ENCODE measurements at places on chromosomes 13 and 19.

GRCh38 chr13:73671732-73672131 lies 462.5 kb downstream of the KLF12 start:
- DNase-seq, result no peak

DNA sequence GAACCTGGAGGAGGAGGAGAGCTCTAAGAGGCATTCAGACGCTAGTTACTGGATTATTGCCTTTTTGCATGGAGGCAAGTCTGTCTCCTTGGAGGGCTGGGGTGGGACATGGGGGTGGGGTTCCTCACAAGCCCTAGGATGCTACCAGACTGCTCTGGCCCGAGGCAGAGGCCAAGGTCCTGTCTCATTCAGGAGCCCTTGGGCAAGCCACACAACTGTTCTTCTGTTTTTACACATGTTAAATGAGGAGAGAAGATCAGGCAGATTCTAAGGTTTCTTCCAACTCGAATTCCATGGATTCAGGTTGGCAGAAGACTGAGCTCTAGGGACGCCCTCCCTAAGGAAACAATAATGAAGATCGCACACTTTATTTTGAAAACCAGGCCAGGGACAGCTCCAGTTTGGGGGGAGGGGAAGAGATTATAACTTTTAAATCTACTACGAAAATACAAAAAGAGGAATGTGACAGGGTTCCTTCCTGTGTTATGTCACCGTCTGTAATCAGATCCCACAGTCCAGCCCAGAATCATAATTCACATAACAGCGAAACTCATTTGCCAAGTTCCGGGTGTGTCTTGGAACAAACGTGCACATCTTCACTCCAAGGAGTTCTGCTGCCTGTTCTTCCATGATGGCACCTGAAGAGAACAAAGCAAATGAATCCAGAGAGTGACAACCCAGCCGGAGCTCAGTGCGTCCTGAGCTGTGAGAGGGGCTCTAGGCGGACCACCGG lies 25.2 kb downstream of the IL17D start:
- DNase-seq, result no peak

- DNase-seq, result no peak
Measured at GRCh38 chr13:19085258-19085657, 96.4 kb downstream of the TUBA3C start.

GRCh38 chr13:64538711-64539110 lies 2691.4 kb downstream of the PCDH9 start:
- no peak for DNase-seq

DNA sequence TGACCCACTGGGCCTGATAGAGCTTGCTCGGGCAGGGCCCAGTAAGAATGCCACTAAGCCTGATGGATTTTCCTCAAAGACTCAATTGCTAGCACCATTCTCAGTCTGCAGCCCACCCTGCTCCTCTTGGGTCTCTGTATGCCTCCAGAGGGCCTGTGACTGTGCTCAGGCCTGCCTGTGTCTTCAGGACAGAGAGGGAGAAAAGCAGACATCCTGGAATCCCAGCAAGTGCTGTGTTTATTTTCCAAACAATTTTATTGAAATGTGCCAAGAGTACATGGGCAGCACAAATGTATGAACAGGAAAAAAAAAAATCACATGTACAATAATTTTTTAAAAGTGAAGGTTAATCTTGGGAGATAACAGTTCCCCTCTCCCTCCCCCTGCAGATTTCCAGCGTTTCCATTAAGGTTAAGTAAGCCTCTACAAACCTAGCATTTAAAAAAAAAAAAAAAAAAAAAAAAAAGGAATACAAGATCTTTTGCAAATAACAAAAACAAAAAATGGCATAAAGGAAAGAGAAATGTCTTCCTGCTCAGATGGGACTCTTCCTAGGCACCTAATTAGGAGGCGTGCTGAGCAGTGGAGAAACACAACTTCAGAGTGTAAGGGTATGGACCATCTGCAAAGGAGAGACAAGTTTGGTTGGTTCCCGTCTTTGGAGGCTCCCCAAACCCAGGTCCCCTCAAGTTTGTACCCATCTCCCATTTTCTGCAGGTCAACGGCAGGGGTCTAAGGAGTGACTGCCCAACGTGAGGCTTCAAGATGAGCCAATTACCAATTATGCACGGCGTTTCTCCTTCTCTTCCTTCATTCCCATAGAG lies 4.8 kb upstream of the ECH1 start:
- DNase-seq, result no peak

DNA sequence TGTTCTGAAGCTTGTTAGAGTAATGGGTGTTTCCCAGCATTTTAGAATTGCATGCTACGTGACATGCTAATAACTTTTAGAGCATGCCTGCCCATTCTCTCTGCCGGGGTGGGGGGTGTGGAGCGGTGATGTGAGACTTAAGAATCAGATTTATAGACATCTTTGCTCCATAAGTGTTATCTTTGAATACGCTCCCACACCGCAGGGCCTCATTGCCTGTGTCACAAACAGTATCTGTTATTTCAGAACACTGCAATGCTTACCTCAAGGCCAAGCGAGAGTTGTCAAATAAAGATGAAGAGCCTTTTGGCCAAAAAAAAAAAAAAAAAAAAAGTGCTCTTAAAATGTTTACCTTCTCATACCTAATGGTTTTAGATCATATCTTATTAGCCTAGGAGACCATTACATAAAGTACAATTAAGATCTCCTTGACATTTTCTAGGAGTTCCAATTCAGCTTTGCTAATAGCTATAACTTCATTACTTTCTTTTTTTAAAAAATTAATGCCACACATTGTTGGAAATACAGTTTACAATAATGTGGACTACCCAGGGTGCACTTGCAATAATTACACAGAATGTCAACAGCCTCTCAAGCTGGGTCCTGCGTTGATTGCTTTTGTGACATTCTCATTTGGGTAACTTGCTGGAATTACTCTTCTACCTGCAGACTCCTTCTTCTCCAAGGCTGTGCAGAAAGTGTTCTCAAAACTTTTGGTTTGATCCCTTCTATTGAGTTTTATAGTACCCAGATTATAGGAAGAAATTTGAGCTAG lies 525.3 kb downstream of the KLF12 start:
- no peak for DNase-seq

DNA sequence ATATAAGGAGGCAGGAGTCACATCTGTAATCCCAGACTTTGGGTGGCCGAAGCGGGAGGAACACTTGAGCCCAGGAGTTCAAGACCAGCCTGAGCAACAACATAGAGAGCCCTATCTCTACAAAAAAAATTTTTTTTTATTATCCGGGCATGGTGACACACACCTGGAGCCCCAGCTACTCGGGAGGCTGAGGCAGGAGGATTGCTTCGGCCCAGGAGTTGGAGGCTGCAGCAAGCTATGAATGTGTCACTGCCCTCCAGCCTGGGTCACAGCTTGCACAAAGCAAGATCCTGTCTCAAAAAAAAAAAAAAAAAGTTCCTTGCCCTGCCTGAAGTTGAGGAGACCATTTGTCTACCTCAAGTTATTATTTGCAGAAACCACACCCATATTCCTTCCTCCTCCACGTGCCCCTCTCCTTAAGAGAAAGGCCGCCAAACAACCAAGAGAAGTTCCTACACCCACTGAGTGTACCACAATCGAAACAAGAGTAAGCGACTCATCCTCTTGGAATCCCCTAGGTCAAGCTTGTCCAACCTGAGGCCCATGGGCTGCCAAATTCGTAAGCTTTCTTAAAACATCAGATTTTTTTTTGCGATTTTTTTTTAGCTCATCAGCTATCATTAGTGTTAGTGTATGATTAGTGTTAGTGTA lies 2.2 kb downstream of the ABCC4 start:
- DNase-seq, result no peak

DNA sequence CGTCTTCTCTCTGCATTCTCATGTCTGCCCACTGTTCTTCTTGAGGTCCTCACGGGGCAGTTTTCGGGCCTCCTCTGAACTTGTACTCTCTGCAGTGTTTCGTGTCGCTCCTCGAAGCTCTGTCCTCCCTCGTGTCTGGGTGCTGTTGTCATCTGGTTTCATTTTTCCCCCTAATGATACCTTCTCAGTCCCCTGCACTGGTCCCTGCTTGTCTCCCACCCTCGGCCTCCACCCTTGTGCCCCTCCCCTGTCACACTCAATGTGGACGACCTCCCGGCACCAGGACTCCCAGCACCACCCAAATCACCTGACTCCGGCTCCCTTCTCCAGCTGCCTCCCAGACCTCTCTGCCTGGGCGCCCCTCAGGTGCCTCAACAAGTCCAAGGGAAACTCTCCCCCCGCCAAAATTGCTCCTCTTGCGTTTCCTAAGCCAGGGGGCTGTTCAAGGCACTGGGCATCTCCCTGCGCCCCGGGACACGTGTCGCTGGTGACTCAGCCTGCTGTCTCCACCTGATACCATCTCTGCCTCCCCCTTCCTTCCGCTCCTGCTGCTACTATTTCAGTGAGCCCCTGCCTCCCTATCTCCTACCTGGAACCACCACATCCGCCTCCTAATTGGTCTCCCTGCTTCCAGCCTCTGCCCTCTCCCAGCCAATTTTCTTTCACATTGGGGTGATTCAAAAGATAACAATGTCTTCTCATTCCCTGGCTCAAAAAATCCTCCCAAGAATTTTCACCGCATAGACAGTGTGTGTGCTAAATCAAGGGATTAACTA lies 49.5 kb downstream of the RFX2 start:
- DNase-seq, result no peak

GRCh38 chr13:48831248-48831647 lies 144.5 kb upstream of the FNDC3A start:
- no peak for DNase-seq

GRCh38 chr19:11194656-11195558 lies 2.4 kb downstream of the KANK2 start:
- DNase-seq, result no peak

GRCh38 chr19:30105727-30106126 lies 163.7 kb downstream of the URI1 start:
- no peak for DNase-seq

GRCh38 chr13:32045982-32046785 lies 14.6 kb downstream of the FRY start:
- no peak for DNase-seq

DNA sequence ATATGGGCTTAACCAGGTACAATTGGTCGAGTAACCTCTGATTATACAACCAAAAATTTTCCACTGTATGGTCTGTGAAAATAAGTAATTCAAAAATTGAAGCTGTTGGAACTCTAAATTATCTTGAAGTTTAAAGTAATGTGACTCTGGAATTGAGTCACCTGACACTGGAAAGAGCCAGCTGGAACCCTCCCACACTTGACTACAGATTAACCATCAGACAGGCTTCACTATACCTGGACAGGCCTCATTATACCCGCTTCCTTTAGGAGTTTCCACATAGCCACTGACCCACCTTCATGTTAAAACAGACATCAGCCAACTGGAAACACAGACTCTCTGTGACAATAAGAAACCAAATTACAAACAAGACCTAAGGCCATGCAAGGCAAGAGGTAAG lies 1.3 kb downstream of the ZNF433 start:
- no peak for DNase-seq

DNA sequence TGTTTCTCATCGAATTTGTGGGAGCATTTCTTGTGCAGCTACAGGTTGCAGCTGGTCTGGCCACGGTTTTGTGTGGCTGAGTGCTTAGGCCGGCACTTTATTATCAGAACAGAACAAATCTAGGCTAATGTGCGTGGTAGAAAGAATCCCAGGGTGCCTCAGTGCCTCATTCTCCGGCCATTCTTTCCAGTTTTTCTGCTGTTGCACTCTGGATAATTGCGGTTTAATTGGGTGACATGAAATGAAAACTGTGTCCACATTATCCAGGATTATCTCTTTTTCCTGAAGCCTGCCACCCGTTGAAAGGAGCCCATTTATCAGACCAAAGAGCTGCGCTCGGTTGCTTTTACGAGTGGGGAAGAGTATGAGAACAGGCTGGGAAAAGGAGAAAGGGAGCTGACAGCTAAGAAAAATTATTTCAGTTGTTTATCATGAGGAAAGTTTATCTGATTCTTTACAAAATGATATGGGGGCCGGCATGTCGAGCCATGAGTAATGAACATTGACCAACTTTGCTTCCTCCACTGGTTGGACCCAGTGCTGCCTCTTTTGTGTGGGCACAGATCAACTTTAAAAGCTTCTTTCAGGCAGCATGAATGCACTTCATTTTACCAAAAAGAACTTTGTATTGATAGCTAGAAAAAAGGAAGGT lies 117.0 kb upstream of the SOX21 start:
- DNase-seq, result no peak

GRCh38 chr13:44822291-44822690 lies 167.0 kb downstream of the NUFIP1 start:
- no peak for DNase-seq

GRCh38 chr19:5102520-5102919 lies 133.6 kb downstream of the KDM4B start:
- DNase-seq, result no peak

- DNase-seq, result no peak
Measured at GRCh38 chr13:24842549-24843274, 78.7 kb downstream of the RNF17 start.

DNA sequence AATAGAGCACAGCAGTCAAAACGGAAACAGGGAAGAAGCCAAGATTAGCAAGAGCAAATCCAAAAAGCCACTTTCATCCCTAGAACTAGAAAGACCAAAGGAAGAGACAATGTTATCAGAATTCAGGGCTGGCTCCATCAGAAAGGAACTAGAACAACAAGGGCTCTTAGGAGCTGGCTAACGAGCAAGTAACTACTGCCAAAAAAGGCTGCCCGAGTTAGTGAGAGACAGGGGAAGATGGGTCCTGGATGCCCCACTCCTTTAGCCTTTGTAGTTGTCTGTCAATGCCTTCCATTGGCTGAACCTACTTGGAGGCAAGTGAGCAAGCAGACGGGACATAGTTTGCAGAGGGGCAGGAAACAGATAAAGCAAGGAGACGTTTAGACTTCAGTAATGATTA lies 240.4 kb downstream of the KLF12 start:
- no peak for DNase-seq

- DNase-seq, result no peak
Measured at GRCh38 chr13:64276232-64276631, 2860.6 kb upstream of the PCDH20 start.

DNA sequence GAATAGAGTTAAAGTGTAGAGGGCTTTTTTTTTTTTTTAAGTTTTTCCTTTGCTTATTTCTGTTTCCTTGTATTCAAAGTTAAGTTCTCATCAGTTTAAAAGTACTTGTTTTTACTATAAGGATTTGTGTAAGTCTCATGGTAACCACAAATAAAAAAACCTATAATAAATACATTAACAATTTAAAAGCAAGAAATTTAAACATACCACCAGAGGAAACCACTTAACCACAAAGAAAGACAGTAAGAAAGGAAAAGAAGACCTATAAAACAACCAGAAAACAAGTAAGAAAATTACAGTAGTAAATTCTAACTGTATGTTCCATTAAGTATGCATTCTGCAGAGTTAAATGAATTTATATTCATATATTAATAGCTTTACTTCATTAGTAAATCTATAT lies 999.1 kb upstream of the ATXN8OS start:
- DNase-seq, result no peak

DNA sequence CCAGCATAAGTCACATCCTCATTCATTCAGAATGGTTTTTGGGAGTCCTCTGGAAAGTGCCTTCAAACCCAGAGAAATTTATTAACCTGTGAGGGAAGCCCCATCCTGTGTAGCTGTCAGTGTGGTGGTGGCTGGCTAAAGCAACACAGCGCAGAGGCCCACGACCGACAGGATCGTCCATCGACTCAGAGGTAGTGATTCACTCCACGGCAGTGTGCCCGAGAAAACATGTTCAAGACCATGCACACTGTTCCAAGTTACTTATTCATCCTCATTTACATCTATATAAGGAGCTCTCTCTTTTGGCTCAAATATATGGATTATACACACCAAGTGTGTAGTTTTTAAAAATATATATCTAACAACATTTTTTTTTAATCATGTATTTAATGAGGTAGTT lies 96.3 kb upstream of the SLC15A1 start:
- no peak for DNase-seq

Measured in stimulated activated CD4-positive, alpha-beta T cell treated with anti-CD3 and anti-CD28 coated beads, Interleukin-1b, Interleukin-23, amount 100 ng/mL, for 1 hour (primary cell).